ENCODE measurements at places on chromosomes 2 and 18. TPM values are rescaled to one million over a fixed set of nuclear protein-coding genes. Genes with fewer than 3 reads are reported as not detected.

The CYTIP gene
- 591 TPM for total RNA-seq

The SLC35G4 gene
- not detected for total RNA-seq

The RAPGEF4 gene
- 2.2 TPM for total RNA-seq

DNA sequence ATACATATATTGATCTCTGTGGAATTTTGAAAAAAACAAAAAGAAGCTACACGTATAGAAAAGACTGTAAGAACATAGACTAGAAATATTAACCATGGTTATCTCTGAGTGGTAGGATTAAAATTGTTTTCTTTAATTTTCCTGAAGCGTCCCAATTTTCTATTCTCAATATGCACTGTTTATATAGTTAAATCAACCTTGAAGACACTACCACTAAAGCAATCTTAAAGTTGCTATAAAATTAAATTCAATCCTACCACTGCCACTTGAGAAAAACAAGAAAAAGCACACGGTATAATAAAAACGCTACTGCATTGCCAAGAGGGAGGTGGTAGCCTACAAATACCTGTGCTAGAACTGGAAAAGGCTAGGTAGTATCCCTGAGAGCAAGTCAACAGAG is 47.2 kb downstream of the TRIP12 start:
- H3K27me3 ChIP-seq = no peaks in the 10 kb centered on the region
- H3K27ac ChIP-seq = no peak overlapping the region
- no peak for ATAC-seq
- H3K36me3 ChIP-seq = peaks cover 90% of the 10 kb centered on the region
- no peak overlapping the region for H3K4me3 ChIP-seq

- no peaks in the 10 kb centered on the region for H3K36me3 ChIP-seq
- peaks cover 5% of the 10 kb centered on the region for H3K27me3 ChIP-seq
- H3K27ac ChIP-seq = no peak overlapping the region
- H3K4me3 ChIP-seq = no peak overlapping the region
- no peaks in the 10 kb centered on the region for H3K4me1 ChIP-seq
These were observed 166.9 kb downstream of the ZNF516 start for GRCh38 chr18:76328140-76328539.

DNA sequence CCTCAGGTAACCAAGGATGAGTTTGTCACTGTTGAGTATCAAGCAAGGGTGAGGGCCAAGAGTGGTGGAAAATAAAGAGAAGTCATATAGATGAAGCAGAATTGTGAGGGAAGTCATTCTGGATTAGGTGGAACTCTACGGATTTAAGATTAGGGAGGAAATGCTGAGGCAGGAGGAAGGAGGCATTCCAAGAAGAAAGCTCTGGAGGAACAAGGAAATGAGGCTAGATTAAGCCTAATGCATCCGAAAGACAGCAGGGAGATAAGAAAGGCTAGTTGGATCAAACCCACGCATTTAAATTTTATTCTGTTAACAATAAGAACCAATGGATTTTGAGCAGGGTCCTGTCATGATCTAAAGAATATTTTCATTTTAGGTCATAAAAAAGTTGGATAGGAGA is 681.2 kb downstream of the EPHA4 start:
- H3K4me1 ChIP-seq = no peaks in the 10 kb centered on the region
- H3K4me3 ChIP-seq = no peak overlapping the region
- no peak for ATAC-seq

DNA sequence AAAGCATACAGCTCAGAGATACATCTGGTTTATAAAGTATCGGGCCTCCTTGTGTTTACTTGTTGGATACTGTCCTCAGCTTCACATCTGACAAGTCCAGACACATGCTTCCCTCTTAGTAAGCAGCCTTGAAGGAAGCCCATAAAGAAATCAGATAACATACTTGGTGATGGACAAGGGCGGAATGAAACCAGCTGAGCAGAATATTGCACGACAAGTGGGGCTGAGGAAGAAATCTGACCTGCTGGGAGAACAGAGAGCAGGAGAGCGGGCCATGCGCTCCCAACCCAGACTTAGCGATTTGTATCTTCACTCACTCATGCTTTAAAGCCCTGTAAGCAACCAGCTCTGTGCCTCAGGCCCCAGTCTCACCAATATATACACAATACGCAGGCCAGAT is 208.4 kb downstream of the CDH20 start:
- H3K27me3 ChIP-seq = peaks cover 3% of the 10 kb centered on the region
- H3K27ac ChIP-seq = no peak overlapping the region
- no peak overlapping the region for H3K4me3 ChIP-seq

- H3K27me3 ChIP-seq = no peaks in the 10 kb centered on the region
- no peak overlapping the region for H3K27ac ChIP-seq
- no peak for ATAC-seq
- H3K4me3 ChIP-seq = no peak overlapping the region
These were observed 25.9 kb downstream of the PSTPIP2 start for GRCh38 chr18:46046126-46046525.

DNA sequence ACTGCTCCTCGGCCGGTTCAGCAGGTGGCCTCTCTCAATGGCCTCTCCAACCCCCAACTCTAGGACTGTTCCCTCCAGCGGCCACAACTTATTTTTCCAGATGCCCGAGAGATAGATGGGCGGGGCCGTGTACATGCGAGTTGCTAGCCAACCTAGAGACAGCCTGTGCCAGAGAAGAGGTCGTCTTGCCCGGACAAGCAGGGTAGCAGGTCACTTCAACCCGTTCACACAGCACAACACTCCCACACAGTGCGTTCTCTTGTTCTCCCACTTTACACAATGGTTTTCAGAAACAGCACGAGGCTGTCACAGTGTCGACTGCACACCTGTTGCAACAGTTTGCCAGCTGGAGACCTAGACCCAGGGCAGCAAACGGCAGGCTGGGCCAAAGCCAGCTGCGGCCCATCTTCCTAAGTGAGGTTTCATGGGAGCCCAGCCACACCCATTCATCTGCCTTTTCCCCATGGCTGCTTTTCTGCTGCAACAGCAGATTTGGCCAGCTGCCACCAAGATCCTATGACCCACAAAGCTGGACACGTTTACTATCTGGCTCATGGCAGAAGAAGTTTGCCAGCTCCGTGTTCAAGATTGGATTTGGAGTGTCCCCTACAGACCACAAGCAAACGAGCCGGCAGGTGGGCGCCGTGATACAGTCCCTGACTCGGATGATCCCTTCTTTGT is 7.3 kb upstream of the PRLH start:
- H3K27ac ChIP-seq = no peak overlapping the region
- peaks cover 10% of the 10 kb centered on the region for H3K4me1 ChIP-seq
- peaks cover 15% of the 10 kb centered on the region for H3K27me3 ChIP-seq
- ATAC-seq = no peak

DNA sequence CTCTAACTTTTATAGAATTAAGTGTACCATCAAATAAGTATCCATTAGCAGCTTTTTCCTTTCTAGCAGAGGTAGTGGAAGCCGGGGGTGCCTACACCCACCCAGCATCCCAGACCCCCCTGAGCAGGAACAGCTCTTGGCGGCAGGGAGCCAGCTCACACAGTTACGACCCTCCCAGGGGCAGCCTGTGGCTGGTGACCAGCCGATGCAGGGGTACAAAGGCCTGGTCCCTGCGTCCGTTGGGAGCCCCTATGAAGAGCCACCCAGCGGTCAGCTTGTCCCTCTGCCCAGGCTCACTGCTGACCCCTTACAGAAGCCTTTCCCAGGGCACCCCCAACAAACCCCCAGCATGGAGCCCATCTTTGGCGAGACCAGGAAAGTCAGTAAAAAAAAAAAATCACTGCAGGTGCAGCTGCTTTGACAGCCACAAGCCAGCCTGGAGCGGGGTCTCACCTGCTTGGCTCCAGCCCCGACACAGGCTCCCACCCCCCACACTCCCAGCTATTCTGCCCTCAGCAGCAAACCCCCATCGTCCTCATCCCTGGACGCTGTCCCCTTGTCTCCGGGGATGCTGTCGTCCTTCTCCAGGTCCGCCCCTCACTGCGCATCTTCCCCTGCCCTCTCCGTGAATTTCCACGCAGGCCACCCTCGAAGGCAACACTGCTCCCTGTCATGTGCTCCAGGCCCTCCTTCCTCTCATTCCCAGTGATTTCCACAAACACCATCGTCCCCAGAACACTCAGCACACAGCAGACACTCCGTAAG is 43.1 kb downstream of the GPC1 start:
- no peak overlapping the region for H3K27ac ChIP-seq
- H3K27me3 ChIP-seq = no peaks in the 10 kb centered on the region
- H3K36me3 ChIP-seq = no peaks in the 10 kb centered on the region
- ATAC-seq = no peak

DNA sequence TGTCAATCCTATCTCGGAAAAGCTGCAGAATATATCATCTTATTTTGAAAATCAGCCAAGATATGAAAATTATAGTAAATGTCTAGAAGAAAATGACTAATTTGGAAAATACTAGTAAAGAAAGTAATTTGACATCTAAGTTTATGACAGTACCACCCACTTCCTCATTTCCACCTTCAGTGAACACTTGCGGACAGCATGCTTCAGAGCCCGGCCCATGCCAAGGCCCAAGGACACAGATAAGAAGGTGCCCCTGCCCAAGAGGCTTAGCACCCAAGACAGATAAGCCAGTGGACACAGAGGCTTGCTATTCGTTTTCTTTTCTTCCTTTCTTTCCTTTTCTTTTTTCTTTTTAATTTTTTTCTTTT is 4.8 kb upstream of the KCNG2 start:
- no peak overlapping the region for H3K4me3 ChIP-seq
- H3K27ac ChIP-seq = no peak overlapping the region
- H3K27me3 ChIP-seq = peaks cover 49% of the 10 kb centered on the region
- peaks cover 5% of the 10 kb centered on the region for H3K36me3 ChIP-seq
- peaks cover 10% of the 10 kb centered on the region for H3K4me1 ChIP-seq

GRCh38 chr2:219446101-219446504 is 11.5 kb downstream of the SPEG start:
- no peak overlapping the region for H3K4me3 ChIP-seq
- peaks cover 4% of the 10 kb centered on the region for H3K36me3 ChIP-seq
- no peak overlapping the region for H3K27ac ChIP-seq
- H3K27me3 ChIP-seq = peaks cover 12% of the 10 kb centered on the region
- no peak for ATAC-seq

DNA sequence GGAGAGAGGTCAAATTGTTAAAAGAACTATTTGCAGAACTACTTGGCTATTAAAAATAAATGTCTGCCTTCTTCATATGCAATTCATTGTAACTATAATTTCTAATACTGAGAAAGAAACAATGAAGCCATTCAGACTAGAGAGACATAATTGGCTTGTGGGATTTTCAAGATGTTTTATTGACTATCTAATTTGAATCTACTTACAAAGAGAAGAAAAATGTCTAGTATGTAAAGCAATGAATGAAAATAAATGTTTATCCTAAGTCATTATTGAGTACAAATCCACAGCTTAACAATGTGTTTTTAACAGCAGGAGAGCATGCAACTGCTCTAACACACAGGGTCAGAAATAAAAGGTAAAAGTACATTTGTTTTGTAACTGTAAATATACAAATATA is 19.2 kb downstream of the RMP24 start:
- H3K4me3 ChIP-seq = no peak overlapping the region
- no peak for ATAC-seq
- H3K4me1 ChIP-seq = no peaks in the 10 kb centered on the region

DNA sequence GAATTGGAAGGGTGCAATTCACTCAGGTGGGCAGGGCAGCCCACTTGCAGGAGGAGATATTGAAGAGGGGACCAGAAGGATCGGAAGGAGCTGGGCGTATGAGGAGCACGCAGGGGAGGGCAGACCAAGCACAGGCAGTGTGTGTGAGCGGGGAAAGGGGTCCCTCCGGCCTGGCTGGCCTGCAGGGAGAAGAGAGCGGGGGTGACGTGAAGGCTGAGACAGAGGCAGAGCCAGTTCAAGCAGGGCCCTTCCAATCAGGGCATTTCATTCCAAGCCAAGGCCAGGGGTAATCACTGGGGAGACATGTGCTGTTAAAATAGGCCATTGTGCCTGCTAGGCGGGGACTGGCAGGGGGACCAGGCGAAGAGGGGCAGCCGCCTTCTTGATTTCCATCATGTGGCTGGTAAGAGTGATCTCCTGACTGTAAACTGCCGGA is 62.2 kb downstream of the ACKR3 start:
- peaks cover 14% of the 10 kb centered on the region for H3K27me3 ChIP-seq
- ATAC-seq = no peak
- no peaks in the 10 kb centered on the region for H3K36me3 ChIP-seq
- H3K4me3 ChIP-seq = no peak overlapping the region
- H3K27ac ChIP-seq = no peak overlapping the region
- no peaks in the 10 kb centered on the region for H3K4me1 ChIP-seq

DNA sequence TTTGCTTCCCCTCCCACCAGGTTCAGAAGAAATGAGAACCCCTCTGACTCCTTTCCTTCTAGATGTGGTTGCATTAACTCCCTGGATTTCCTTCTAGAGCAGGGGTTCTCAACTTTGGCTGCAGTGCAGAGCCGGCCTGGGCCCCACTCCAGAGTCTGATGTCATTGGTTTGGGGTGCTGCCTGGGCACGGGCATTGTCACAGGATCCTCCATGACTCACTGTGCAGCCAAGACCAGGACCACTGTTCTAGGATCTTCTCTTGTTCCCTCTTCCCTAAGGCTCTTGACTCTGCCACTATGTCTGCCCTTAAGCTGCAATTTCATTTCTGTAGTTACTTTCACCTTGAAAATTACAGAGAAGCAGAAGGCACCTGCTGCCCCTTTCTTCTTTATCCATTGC is 31.8 kb downstream of the TBC1D8 start:
- peaks cover 10% of the 10 kb centered on the region for H3K27me3 ChIP-seq
- no peak for ATAC-seq
- no peaks in the 10 kb centered on the region for H3K4me1 ChIP-seq
- H3K4me3 ChIP-seq = no peak overlapping the region
- no peak overlapping the region for H3K27ac ChIP-seq

- H3K27me3 ChIP-seq = no peaks in the 10 kb centered on the region
- H3K36me3 ChIP-seq = peaks cover 87% of the 10 kb centered on the region
- H3K4me1 ChIP-seq = peaks cover 36% of the 10 kb centered on the region
- no peak for ATAC-seq
- H3K4me3 ChIP-seq = peak overlapping the region; percentile 88
These were observed 30.5 kb downstream of the HPCAL1 start for GRCh38 chr2:10333247-10333613.

DNA sequence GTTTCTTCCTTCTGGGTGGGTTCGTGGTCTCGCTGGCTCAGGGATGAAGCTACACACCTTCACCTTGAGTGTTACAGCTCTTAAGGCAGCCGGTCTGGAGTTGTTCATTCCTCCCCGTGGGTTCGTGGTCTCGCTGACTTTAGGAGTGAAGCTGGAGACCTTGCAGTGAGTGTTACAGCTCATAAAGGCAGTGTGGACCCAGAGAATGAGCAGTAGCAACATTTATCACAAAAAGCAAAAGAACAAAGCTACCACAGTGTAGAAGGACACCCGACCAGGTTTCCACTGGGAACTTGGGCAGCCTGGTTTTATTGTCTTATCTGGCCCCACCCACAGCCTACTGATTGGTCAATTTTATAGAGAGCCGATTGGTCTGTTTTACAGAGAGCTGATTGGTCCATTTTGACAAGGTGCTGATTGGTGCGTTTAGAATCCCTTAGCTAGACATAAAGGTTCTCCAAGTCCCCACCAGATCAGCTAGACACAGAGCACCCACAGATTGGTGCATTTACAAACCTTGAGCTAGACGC is 20.1 kb upstream of the ROCK1 start:
- no peaks in the 10 kb centered on the region for H3K4me1 ChIP-seq
- peaks cover 3% of the 10 kb centered on the region for H3K27me3 ChIP-seq
- no peak for ATAC-seq

- no peak for ATAC-seq
- H3K27ac ChIP-seq = peak overlapping the region; percentile 54
- peaks cover 95% of the 10 kb centered on the region for H3K36me3 ChIP-seq
- H3K27me3 ChIP-seq = no peaks in the 10 kb centered on the region
These were observed 10.1 kb upstream of the CCDC138 start for GRCh38 chr2:108776475-108776874.

Data from activated T-helper 17 cell treated with anti-CD3 and anti-CD28 coated beads, Interleukin-2, amount 50 U/mL, for 72 hours (primary cell).